Esophagus muscularis mucosa (tissue), 4 donors: ENCODE measurements at places on chromosomes 1 and 21. TPM values are rescaled to one million over a fixed set of nuclear protein-coding genes. Genes with fewer than 3 reads are reported as not detected.
A peak's percentile ranks its signal among the peaks of the same experiment; 100 is the strongest.

Gene ATP1A2
- 124 TPM for total RNA-seq

GRCh38 chr1:86788300-86789206, 84.2 kb downstream of the SH3GLB1 start:
- DNase-seq: no peak

DNA sequence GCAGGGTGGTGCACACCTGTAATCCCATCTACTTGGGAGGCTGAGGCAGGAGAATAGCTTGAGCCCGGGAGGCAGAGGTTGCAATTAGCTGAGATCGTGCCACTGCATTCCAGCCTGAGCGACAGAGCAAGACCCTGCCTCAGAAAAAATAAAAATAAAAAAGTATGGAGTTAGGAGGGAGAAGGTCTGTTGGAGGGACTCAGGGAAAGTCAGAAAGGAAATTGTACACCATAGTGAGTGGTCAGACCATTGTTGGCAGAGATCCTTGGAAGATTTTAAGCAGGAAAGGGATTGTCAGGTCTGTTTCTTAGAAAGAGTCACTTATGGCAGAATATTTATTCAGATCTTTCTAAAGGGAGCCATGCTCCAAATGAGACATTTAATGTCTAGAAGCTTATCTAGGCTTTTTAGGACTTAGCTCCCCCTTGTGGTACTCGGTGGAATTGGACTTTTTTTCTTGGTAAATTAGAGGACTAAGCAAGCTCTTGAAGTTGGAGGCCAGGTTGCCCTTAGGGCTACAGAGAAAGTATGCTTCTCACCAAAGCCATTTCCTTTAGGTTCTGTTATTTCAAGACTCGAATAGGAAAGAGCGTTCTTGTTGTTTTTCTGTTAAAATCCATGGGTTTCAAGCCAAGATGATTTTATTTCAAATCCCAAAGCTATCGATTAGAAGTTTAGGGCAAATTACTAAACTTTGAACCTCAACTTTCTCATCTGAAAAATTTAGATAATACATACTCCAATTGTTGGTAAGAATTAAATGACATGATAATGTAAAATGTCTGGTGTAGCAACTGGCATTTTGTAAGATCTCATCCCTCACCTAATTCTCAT, 16.5 kb downstream of the MIA3 start:
- no peak for DNase-seq

GRCh38 chr1:59317780-59318179, 20.9 kb downstream of the FGGY start:
- DNase-seq: no peak

- DNase-seq: no peak
These were observed 64.2 kb upstream of the RCC1 start for GRCh38 chr1:28441674-28442073.

Gene GJA8
- total RNA-seq: not detected

Gene GPX7
- 15.8 TPM for total RNA-seq

Gene CACNA1S
- not detected for total RNA-seq

Gene FNDC5
- 5.5 TPM for total RNA-seq

- DNase-seq: no peak
These were observed 8.4 kb downstream of the RPS6KA1 start for GRCh38 chr1:26537951-26538352.

GRCh38 chr1:31703431-31704270, at the start of gene COL16A1:
TSS of gene COL16A1 (minus strand) at chr1:31704017. CDS start at chr1:31702193, 1,824 bp downstream.
- no peak for DNase-seq

DNA sequence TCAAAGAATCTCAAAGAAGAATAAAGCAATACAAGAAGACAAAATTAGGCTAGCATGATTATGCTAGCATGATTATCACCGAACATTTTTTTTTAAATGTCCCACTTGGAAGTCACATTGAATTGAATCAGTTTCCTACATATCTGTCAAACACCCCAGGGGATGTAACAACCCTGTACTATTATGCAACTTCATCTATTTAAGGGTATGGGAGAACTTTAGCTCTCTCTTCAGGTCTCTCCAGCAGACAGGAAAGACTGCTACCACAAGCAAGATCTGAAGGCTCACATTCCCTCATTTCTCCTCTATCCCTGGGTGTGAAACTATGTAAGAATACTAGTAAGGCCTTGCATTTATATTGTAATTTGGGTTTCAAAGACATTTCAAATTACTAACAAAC, 52.8 kb downstream of the EDEM3 start:
- DNase-seq: no peak

GRCh38 chr1:207402744-207403143, 51.4 kb upstream of the CR2 start:
- no peak for DNase-seq

Gene SH3BGR
- total RNA-seq: 16.6 TPM

GRCh38 chr1:1003618-1004419, 3.9 kb upstream of the HES4 start:
- DNase-seq: no peak

Gene PROX1
- 2.5 TPM for total RNA-seq

GRCh38 chr1:164855716-164856329, 296.8 kb downstream of the PBX1 start:
- DNase-seq: no peak

- no peak for DNase-seq
These were observed 46.8 kb upstream of the A3GALT2 start for GRCh38 chr1:33367485-33368405.

- DNase-seq: no peak
These were observed at the start of gene SLC19A1 for GRCh38 chr21:45542242-45542666. TSS of gene SLC19A1 (minus strand) at chr21:45542440. CDS start at chr21:45537959, 4,481 bp downstream.

- DNase-seq: no peak
These were observed 201.6 kb downstream of the PBX1 start for GRCh38 chr1:164760569-164760968.

- no peak for DNase-seq
These were observed 16.2 kb upstream of the PDXK start for GRCh38 chr21:43702785-43703034.

GRCh38 chr1:168686666-168687065, 42.3 kb downstream of the DPT start:
- DNase-seq: no peak

Gene ALX3
- total RNA-seq: not detected

DNA sequence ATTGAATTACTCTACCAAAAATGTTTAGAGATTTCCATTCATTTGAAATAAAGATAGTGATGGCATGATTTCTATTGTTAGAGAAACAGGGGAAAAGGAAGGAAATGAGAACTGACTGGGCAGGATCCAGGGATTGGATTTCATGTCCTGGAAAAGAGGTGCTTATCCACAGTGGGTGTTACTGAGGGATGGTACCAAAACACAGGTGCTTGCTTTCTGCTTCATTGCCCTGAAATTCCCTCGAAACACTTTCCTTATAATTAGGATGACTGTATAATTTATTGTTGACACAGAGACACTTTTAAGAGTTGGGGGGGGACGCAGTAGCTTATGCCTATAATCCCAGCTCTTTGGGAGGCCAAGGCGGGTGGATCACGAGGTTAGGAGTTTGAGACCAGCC, 185.0 kb upstream of the KCNK2 start:
- no peak for DNase-seq

DNA sequence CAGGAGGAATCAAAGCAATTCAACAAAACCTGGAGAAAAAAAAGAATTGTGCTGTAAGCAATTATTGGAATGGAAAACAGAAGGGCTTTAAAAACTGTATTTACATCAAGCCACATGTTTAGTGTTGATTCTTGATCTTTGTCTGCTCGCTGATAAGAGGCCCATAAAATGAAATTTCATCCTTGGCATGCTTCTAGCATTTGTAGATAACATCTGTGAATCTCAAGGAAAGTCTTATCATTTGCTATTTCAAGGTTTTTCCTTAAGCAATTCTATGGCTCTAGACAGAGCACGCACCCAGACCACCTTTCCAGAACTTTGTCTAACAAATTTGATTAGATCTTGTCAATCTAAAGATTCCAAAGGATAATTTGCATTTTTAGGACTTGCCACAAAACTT, 181.0 kb upstream of the FGGY start:
- DNase-seq: no peak

DNA sequence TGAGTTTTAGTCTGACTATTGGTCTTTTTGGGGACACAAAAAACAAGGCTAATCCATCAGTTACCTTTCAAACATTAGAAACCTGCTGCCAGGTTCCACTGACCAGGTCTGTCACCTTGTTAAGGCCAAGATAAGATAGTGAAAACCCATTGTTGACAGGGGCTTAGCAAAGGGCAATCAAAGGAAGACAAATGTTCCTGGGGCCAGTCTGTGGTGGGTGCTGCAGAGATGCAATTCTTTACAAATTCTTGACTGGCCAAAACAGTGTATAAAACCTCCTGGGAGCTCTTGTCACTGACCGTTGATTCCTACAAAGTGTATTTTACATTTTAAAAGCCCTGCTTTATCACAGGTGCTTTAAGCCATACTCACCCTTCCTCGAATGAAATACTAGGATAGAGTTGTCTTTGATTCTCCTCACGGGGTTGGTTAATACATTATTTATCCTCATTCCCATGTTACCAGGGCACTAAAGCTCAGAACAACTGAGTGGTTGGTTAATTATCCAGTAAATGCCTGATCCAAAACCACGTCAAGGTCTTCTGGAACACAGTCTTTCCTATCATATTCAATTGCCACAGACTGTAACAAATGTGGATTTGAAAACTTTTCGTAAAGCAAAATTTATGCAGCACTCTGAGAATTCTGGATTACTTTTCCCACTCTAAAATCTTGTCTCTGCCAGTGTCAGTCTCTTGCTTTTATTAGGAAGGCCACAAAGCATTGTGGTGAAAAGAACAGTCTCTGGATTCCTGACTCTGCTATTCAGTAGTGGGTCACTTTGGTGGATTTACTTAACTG, 77.2 kb downstream of the NRIP1 start:
- DNase-seq: no peak

GRCh38 chr21:16583556-16583955, 853.8 kb downstream of the USP25 start:
- DNase-seq: no peak

GRCh38 chr21:44875316-44875700, 1.8 kb upstream of the PTTG1IP start:
- no peak for DNase-seq

Gene ALPL
- 3.3 TPM for total RNA-seq

DNA sequence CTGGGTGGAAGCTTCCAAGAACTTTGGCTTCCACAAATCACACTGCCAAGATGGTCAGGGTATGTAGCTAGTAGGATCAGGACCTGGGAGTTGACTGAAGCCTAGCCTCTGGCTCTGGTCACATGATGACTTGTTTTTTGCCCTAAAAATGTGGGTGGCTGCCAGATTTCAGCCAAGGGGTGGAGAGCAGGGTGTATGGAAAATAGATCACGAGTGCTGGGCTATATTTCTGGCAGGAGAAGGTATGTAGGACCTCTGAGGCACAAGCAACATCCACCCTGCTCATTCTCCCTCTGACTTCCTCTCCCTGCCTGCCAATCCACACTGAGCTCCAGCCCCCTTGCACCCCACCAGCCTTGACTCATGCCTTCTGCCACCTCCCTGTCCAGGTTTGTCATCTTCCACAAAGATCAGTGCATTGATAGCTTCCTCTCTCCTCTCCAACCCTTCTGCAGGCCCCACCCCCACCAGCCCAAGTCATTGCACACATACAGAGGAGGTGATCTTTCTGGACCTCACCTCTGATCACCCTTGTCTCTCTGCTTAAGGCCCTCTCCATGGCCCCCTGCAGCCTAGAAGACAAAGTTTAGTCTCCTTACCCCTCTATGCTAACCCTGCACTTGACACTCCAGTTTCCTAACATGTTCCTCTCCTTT, 8.3 kb upstream of the CYP4B1 start:
- DNase-seq: peak; percentile 62

DNA sequence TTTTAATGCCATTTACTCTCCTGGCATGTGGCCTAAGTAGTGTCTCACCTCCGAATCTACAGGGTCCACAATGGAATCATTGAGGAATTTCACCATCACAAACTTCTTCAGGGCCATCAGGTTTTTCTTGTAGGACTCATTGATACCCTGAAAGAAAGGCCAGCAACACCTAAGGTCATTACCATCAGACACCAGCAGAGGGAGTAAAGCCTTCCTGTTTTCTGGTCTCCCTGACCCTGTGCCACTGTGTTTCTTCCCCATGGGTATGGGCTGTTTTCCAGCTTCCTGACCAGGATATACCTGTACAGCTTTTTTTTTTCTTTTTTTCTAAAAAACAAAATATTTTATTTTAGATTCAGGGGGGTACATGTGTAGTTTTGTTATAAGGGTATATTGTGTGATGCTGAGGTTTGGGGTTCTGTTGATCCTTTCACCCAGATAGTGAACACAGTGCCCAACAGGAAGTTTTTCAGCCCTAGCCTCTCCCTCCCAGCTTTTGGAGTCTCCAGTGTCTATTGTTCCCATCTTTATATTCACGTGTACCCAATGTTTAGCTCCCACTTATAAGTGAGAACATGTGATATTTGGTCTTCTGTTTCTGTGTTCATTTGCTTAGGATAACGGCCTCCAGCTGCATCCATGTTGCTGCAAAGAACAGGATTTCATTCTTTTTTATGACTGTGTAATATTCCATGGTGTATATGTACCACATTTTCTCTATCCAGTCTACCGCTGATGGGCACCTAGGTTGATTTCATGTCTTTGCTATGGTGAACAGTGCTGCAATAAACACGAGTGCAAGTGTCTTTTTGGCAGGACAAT, 18.3 kb downstream of the PPT1 start:
- no peak for DNase-seq

DNA sequence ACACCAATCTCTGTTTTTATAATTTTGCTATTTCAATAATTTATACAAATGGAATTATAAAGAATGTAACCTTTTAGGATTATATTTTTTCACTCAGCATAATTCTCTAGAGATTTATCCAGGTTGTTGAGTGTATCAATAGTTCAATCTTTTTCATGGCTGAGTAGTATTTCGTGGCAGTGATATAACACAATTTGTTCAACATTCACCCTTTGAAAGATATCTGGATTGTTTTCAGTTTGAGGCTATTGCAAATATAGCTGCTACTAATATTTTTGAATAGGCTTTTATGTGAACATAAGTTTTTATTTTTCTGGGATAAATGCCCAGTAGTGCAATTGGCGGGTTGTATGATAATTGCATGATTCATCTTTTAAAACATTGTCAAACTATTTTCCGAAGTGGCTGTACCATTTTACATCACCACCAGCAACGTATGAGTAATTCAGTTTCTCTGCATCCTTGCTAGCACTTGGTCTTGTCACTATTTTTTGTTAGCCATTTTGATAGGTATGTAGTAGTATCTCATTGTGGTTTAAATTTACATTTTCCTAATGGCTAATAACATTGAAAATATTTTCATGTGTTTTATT, 55.6 kb upstream of the ABCD3 start:
- DNase-seq: no peak

DNA sequence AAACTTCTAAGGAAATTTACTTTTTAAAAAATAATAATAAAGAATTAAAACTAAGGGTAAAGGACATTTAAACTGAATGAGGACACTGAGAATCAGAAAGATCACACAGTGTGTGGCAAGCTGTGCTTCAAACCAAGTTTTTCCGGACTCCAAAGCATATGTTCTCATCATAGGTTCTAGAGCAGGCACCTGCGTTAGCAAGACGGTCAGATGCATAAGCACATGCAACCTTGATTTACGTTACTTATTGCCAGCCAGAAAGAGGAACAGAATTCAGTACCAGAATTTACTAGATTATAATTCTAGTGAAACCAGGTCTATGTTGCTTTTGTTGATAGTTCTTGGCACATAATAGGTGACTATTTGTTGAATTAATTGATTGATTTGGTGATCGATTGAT, 6.2 kb upstream of the LBR start:
- DNase-seq: no peak

- DNase-seq: no peak
These were observed 28.0 kb downstream of the CRYAA start for GRCh38 chr21:43196826-43197225.
